ENCODE measurements at places on chromosomes 16 and 17.

- DNase-seq: no peak
Observed at GRCh38 chr17:31092475-31093064, 2.2 kb upstream of the NF1 start.

- DNase-seq: no peak
Observed at GRCh38 chr16:76345163-76345661, 68.0 kb downstream of the CNTNAP4 start.

- DNase-seq: no peak
Observed at GRCh38 chr16:87560428-87561199, 41.7 kb upstream of the JPH3 start.

GRCh38 chr16:72959301-72959996, 88.5 kb downstream of the ZFHX3 start:
- DNase-seq: no peak

GRCh38 chr16:54933281-54934011, 2.8 kb downstream of the IRX5 start:
- no peak for DNase-seq

- no peak for DNase-seq
Observed at GRCh38 chr16:74738113-74738541, 36.5 kb downstream of the FA2H start.

- DNase-seq: no peak
Observed at GRCh38 chr17:39757176-39757662, 19.5 kb downstream of the GRB7 start.

GRCh38 chr17:48295362-48296288, 134.4 kb downstream of the SKAP1 start:
- no peak for DNase-seq

DNA sequence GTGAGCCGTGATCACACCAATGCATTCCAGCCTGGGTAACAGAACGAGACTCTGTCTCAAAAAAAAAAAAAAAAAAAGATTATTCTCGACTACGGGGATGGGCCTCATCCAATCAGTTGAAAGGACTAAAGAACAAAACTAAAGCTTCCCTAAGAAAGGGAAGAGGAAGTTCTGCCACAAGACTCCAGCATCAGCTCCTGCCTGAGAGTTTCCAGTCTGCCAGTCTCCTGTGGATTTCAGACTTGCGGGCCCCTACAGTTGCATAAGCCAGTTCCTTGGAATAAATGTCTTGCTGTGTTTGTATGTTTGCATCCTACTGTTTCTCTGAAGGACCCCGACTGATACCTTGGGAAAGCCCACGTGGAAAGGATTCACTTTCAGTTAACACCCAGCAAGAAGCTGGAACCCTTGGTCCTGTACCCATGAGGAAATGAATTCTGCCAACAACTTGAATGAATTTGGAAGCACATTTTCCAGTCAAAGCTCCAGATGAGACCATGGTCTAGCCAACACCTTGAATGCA, 26.3 kb upstream of the FZD2 start:
- no peak for DNase-seq

- no peak for DNase-seq
Observed at GRCh38 chr16:75402159-75402820, 31.0 kb downstream of the CFDP1 start.

DNA sequence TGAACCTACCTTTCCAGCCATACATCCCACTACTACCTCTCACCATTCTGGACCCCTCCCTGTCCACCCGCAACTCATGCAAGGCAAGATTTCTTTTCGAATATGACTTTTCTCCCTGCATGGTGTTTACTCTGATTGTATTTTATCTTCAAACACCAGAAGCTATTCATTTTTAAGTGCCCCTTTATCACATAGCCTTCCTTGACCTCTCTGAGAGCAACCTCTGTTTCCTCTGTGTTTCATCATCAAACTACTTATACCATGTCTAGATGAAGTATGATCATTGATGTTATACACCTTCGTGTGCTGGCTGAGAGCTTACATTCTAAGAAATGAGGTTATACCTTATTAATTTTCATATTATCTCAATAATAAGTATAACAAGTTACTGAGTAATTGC, 31.8 kb downstream of the SYCE1L start:
- no peak for DNase-seq

GRCh38 chr16:3570420-3571062, 6.7 kb downstream of the NLRC3 start:
- no peak for DNase-seq

DNA sequence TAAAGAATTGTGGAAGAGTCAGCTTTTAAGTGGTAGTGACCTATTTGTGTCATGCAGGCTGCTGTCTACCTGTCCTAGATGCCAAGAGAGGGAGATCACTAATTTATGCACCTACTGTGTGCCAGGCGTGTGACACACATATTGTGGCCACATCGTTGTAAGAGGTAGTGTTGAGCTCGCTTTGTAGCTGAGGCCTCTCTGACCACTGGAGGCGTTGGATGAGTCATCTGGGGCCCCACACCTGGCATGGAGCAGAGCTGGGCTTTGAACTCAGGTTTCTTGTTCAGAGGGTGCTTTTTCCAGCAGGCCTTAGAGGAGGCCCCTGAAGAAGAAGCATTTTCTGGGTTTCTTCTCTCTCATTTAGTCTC, 52.3 kb upstream of the LGALS9 start:
- no peak for DNase-seq

DNA sequence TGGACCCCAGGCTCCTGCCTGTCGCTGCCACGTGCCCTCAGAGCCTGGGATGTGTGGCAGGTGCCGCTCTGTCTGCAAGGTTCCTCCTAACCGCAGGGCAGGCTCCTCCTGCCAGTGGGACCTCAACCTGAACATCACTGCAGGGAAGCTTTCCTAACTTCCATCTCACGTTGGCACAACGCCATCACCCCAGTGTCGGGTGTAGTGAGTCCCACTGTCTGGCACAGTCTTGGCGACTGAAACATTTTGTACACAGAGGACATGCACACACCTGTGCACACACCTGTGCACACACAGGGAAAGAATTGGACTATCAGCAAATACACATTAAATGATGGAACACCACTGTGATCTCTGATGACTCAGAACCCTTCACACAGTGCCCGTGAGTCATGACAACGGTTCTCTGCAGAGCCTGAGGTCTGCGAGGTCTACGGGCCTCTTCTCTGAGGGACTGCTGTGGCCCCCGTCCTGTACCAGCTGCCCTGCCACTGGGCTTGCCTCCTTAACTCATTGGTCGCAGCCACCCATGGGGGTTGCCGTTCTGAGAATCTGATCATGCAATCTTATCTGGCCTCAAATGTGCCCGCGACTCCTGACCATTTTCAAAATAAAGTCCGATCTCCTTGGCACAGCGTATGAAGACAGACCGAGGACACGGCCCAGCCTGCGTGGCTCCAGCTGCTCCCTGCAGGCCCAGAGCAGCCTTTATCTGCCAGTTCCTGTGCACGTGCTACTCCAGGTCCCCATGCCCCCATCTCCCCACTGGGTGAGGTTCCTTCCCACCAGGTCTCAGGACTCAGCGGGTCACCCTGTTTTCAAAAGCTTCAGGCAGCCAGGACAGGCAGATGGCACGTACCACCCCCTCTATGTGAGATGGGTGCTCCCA, 7.6 kb downstream of the CCDC57 start:
- no peak for DNase-seq

GRCh38 chr16:75578725-75579124, 12.5 kb downstream of the GABARAPL2 start:
- no peak for DNase-seq
